ENCODE measurements at places on chromosomes 1 and 21.

GRCh38 chr1:36938819-36939218 lies 95.5 kb downstream of the GRIK3 start:
- no peak for DNase-seq

DNA sequence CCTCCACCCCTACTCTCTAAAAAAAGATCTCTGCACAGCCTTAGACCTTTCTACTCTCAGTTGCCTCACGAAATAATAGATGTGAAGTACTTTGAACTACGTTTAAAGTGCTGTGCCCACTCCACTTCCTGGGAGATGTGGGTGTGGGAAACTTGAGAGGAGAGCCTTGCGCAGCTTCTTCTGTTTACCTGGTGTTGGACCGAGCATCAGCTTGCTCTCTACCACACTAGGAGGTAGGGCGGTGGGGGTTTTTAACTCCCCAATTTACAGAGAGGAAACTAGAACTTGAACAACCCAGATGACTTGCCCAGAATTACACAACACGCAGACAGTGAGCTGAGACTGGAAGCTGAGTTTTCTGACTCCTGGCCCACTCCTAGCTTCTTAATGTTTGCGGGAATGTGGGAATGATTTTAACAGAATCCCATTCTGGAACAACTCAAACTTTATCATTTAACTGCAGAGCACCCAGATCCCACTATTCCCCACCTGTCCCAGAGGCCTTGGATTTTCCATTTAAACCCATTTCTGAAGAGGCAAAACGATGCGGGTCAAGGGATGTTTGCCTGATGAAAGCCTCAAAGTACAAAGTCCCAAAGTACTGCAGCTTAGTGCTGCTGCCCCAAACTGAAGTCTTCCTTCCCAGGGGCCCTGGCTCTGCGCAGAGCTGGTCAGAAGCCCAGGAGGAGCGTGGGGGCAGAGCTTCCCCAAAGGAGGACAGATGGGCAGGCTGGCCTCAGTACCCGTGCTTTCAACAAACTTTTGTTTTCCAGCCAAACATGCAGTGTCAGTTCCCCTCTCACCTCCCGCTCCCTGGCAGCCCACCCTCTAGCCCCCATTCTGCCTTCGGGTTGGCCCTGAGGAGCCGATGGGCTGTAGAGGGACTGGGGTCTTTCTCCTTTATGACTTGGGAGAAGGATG lies 19.0 kb downstream of the BTG2 start:
- no peak for DNase-seq

GRCh38 chr1:155809088-155809487 lies 47.9 kb downstream of the GON4L start:
- no peak for DNase-seq

DNA sequence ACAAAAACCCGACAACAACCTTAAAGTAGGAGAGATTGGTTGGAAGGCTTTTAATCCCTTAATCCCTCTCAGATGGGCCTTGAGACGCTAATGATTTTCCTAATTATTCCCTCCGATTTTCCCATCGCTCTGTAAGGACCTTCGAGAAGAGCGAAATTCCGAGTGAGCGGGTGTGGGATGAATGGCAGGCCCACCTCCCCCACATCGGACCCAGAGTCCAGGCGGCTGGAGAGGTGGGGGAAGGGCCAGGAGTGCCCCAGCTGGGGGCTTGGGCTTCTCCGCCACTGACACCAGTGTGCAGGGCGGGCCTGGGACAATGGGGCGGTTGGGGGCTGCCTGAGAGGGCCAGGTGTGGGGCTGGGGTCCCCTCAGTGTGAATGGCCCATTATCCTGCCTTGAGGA lies 23.4 kb downstream of the RHBG start:
- DNase-seq, result no peak

DNA sequence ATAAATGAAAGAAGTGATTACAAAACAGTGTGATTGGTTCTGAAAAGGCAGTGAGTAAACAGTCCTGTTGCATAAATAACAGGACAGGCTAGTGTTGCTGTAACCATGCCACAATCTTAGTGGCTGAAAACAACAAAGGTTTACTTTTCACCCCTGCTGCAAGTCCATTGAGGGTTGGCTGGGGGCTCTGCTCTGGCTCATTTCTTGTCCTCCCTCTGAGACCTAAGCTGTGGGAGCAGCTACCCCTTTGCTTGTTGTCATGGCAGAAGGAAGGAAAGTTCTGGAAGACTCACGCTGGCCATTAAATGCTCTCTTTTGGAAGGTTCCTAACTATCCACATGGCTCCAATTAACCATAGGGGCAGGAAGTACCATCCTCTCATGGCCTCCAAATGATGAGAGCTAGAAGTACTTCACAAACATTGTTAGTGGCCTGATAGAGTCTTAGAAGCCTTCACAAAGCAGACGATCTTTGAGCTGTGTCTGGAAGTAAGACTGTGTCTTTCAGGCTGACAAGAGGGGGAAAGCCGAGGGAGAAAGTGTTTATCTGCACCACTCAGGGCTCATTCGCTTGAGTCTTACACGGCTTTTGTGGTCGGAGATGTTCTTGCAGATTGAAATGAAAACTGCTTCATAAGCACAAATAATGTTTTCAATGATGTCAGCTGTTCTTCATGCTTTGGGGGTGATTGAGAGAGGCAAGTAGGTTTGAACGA lies 11.9 kb downstream of the RCSD1 start:
- DNase-seq, result no peak

- DNase-seq, result no peak
Observed at GRCh38 chr1:224448453-224449017, 13.9 kb upstream of the WDR26 start.
